ENCODE measurements at places on chromosomes 6 and 20.
A peak's percentile ranks its signal among the peaks of the same experiment; 100 is the strongest.

- no peak for DNase-seq
Observed at GRCh38 chr6:105608711-105609374, 206.0 kb upstream of the PREP start.

DNA sequence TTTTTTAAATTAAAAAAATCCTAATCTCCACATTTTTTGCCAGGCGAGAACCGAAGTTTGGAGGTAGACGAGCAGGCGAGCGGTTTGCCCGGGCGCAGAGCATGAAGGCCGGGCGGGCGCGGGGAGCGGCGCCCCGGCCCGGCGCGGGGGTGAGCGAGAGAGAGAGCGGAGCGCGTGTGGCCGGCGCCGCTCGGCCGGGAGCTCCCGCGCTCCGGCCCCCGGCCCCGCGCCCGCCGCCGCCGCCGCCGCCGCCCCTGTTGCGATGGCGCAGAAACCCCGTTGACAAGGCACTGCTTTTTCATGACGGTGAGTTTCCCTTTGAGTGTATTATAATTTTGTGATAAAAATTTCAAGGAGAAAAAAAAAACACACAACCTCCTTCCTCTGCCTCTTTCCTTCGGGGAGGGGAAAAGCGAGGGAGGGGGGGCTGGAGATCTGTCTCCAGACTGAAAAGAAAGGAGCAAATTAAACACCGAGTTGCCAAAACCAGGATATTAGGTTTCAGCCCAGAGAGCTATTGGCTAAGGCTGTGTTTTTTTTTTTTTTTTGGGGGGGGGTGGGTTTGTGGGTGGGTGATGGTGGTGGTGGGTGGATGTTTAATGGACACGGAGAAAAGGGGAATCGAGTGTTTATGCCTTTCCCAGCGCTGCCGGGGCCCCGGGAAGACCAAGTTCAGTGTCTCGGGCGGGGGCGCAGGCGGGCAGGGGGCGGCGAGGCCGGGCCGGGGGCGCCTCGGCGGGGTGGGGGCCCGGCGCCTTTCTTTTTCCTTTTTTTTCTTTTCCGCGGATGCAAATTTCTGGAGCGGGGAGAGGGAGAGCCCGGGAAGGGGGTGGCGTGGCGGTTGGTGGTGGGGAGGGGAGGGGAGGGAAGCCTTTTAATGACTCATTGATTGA lies at the start of gene BICRAL:
Gene BICRAL (plus strand): TSS at position 257 of the 893 bp plus-strand sequence. CDS start 39,971 bp downstream, outside the sequence.
- peak; percentile 48 for DNase-seq

- DNase-seq, result no peak
Observed at GRCh38 chr6:3965071-3965718, 113.7 kb downstream of the FAM217A start.

- no peak for DNase-seq
Observed at GRCh38 chr6:32803416-32803815, 13.4 kb downstream of the HLA-DOB start.

GRCh38 chr20:63238514-63239125 lies 2.9 kb downstream of the BIRC7 start:
- DNase-seq, result no peak

DNA sequence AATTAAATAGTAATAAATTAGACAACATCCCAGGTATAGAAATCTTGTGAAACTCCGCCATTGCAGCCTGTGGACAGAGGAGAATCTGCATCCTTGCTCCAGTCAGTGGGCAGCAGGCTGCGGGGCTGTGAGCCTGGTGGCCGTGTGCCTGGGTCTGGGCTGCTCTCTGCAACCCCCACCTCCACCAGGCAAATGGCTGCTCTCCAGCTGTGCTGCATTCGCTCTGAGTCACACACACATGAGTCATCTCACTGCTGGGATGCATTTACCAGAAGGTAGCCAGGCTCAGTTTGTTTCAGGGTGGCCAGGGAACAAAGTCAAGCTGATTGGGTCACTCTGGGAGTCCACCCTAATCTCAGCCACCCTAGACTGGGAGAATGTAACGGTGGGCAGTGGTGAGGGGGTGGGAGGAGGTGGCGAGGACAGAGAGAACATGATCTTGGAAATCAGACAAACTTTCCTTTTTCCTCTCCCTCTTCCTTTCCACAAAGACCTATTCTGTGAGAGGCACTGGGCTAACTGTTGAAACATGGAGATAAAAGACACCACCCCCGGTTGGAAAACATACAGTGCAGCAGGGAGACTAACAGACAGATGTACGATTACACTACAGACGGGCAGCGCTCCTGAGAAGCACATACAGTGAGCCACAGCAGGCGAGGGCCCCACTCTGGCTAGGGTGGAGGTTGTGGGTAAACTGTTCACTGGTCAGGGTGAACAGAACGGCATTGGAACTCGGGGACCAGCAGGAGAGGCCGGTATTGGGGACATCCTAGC lies 59.2 kb downstream of the TRAM2 start:
- DNase-seq, result no peak

GRCh38 chr6:166966268-166966667 lies 9.9 kb upstream of the RNASET2 start:
- DNase-seq, result no peak

- no peak for DNase-seq
Observed at GRCh38 chr6:79804732-79805131, 142.6 kb downstream of the ELOVL4 start.

- no peak for DNase-seq
Observed at GRCh38 chr6:31771992-31772358, 5.2 kb downstream of the VWA7 start.

DNA sequence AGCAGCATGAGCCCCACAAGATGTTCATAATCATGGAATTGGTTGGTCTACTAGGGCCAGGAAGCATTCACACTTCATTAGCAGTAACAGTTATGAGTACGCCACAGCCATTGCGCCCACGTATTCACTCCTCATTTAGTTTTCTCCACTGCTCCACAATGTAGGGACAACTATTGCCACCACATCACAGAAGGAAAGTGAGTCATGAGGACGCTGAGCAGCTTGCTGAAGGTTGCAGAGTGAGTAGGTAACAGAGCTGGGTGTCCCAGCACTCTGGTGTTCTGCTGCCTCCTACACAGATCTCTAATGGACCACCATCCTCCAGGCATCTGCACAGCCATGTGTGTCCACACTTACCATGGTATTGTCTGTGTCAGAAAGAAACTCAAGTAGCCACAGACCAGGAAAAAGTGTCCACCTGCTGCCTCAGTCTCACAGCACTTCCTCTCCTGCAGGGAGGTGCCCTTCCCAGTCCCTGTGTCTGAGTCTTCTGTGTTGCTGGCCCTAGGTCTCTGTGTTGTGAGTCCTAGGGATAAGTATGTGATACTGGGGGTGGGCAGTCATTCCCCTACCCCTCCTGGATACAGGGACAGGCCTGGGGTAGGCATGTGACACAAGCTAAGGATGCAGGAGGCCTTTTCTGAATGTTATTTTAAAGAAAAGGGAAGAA lies 103.9 kb downstream of the TTLL2 start:
- DNase-seq, result no peak

DNA sequence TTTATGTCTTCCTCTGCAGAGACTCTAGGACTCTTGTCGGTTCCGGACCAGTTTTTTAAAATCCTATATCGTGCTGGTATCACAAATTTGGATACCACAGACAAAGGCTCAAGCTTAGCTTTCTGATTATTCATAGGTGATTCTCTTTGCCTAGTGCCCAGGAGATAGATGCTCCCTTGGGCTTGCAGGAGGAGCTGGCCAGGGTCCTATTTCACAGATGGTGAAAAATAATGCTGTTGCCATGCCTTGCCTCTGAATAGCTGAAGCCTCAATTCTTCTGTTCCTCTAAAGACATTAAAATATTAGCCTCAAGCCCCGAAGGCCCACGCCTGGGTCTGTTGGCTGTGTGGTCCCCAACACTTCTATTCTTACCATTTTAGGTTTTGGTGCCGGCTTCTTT lies 123.9 kb upstream of the BACH2 start:
- no peak for DNase-seq

- no peak for DNase-seq
Observed at GRCh38 chr6:126176282-126176681, 163.6 kb upstream of the CENPW start.

- no peak for DNase-seq
Observed at GRCh38 chr6:91106083-91106482, 519.2 kb upstream of the MAP3K7 start.

DNA sequence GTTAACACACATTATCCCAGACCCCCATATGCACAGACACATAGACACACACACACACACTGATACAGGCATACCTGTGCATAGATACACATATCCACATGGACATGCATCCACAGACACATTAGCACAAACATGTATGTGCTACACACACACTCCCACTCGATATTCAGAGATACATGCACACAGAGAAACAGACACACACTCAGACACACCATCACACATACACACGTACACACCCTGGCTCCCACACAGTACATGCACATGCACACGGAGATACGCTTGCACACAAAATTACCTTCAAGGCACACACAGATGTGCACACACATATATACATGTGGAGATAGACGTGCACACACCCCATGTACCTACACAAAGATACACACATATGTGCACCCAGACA lies 19.7 kb downstream of the RBM38 start:
- DNase-seq, result no peak

GRCh38 chr20:57433657-57434389 lies 42.6 kb downstream of the RBM38 start:
- no peak for DNase-seq

GRCh38 chr20:44388466-44389023 lies 33.0 kb downstream of the HNF4A start:
- DNase-seq, result peak; percentile 49

DNA sequence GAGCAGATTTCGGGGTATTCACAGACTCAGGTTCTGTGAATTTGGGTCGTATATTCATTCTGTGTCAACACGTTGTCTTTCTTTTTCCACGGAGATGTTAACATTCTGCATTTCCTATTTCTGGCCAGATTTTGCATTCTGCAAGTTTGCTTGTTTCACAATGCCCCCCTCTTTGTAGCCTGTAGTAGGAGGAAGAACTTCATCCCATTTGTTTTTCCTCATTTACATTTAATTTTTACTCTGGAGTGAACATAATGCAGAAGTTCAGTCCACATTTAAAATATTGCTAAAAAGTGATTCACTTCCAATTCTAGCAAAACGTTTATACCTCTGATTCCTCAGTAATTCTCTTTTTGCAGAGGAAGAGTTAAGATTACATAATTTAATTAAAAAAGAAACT lies 12.9 kb downstream of the TAGAP start:
- DNase-seq, result no peak

Data from stimulated activated CD4-positive, alpha-beta T cell treated with anti-CD3 and anti-CD28 coated beads, Interleukin-15, amount 100 ng/mL, for 1 hour (primary cell).